Activated CD8-positive, alpha-beta T cell treated with anti-CD3 and anti-CD28 coated beads, Interleukin-2, amount 10 ng/mL, durations not matched to agents 7 days and 5 days (primary cell): ENCODE measurements at places on chromosomes 1 and 21.

DNA sequence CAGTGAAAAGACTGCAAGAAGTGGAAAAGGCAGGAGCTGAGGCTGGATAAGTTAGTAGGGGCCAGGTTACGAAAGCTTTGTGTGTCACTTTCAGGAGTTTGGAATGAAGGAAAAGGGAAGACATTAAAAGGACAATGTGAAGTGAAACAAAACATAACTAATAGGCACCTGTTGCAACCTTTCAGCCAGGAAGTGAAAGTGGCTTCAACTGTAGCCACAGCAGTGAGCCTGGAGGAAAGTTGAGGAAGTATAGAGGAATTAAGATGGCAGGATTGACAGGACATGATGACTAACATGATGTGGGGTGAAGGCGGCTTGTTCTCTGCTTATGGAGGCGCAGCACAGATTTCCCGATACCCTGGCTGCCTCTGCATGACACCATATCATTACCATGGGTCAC lies 68.9 kb downstream of the C4BPA start:
- no peak for DNase-seq

- no peak for DNase-seq
These were observed 69.4 kb downstream of the RGS2 start for GRCh38 chr1:192878249-192878648.

DNA sequence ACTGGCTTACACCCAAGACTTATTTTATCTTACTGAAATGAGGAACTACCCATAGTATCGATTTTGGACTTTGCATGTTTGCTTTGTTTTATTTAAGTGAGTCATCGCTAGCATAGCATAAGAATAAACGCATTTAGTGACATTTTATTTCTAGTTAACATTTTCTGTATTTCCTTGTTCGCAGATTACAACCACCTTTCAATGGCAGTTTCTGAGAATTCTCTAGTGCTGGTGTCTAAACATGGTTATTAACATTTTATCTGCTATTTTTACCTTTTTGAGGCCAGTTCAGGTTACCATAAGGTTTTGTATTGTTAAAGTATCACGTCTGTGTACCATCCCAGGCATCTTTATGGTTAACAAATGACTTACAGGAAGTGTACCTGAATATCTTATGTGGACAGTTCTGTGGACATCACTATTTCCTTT lies 24.5 kb downstream of the EEIG2 start:
- DNase-seq: no peak

- DNase-seq: peak; percentile 45
These were observed 7.1 kb downstream of the TCP10L start for GRCh38 chr21:32578107-32578691.

DNA sequence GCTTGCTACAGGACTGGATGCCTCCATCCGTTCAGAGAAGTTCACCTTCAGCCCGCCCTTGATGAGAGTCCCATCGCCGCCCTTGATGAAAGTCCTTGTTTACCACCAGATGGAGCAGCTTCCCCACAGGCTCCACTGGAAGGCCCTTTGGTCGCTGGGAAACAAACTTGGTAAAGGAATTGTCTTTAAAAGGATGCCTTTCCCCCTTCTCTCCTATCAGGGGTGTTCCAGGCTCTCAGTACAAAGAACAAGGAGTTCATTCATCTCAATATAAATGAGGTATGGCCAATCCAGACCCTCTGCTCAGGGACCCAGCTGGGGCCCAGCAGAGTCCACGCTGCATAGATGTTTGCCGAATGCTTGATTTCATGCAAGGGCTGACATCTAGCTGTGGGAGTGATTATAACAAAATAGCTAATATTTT lies 50.8 kb downstream of the CAPN9 start:
- DNase-seq: no peak

GRCh38 chr1:185017338-185017737 lies 28.0 kb upstream of the RNF2 start:
- no peak for DNase-seq

- DNase-seq: peak; percentile 54
These were observed 106.0 kb downstream of the SLC45A1 start for GRCh38 chr1:8423692-8424538.

DNA sequence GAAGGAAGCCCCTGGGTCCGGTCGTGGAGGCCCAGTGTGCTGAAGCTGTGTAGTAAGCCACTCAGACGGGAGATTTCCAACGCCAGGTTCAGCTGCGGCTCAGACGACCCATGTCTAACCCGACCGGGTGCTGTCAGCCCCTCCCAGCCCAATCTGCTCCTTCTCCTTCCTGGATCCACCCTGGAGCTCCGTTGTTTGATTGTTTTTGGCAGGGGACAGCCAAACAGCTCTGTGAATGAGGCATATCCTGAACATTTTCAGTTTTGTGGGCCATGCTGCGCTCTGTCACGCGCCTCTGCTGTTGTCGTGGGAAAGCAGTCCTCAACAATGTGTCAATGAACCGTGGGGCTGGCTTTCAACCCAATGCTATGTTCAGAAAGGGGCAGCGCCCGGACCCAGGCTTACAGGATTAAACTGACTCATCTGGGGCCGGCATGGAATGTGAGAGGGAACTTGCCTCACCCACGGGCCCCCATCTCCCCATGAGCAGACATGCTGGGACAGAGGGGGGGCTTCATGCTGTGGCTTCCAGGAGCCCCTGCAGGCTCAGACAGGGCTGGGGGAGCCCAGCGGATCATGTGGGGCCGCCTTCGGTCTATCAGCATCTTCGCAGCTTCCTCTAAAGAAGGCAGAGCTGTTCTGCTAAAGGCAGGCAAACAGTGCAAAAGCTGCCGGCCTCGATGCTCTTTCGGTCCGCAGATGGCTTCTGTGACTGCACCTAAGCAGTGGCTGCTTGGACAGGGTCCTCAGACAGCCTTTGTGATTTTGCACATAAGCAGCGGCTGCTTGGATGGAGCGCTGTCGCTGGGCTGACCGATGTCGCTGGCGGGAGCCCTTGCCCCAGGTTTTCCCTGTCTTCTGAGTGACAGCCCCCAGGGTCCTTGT lies 101.7 kb downstream of the RIPK4 start:
- DNase-seq: no peak

DNA sequence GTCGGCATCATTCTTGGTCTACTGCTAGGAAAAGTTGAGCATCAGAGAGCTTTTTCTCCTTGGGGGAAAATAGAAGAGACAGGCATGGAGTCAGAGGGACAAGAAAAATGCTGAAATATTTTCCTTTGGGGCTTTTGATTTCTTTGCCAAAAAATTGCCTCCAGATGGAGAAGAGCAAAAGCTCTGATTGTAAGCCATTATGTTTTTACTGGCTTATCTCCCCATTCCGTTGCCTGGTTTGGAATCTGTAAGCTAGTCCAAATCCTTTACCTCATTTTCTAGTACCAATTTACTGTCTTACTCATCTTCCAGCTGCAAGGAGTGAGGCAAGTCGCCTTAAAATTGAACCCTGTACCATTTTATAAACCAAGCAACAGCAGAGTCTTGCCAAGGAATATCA lies 23.3 kb upstream of the NBL1 start:
- no peak for DNase-seq

DNA sequence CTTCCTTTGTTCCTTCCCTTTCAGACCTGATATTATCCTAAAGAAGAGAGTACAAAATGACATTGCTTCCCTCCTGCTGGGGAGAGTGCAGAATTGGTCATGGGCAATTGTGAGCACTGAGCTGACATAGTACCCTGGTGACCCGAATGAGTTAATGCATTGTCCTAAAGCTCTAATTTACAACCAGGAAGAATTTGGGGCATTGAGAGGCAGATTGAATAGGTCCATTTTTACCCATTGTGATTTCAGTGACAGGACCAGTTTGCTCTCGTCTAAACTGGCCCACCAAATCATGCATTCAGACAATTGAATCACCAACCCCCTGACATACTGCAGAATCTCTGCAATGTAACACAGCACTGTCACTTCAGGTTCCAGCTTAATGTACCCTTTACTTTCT lies 497.4 kb downstream of the DPYD start:
- no peak for DNase-seq

GRCh38 chr1:245288796-245289195 lies 134.0 kb downstream of the KIF26B start:
- no peak for DNase-seq

GRCh38 chr1:197750366-197750765 lies 24.9 kb downstream of the DENND1B start:
- no peak for DNase-seq

GRCh38 chr1:78081980-78082860 lies 36.5 kb downstream of the GIPC2 start:
- no peak for DNase-seq

- DNase-seq: no peak
These were observed 54.8 kb upstream of the ID3 start for GRCh38 chr1:23614032-23614660.

- no peak for DNase-seq
These were observed 9.8 kb downstream of the ABCA4 start for GRCh38 chr1:94110946-94111740.

GRCh38 chr1:232878086-232878485 lies 72.3 kb upstream of the NTPCR start:
- DNase-seq: no peak

DNA sequence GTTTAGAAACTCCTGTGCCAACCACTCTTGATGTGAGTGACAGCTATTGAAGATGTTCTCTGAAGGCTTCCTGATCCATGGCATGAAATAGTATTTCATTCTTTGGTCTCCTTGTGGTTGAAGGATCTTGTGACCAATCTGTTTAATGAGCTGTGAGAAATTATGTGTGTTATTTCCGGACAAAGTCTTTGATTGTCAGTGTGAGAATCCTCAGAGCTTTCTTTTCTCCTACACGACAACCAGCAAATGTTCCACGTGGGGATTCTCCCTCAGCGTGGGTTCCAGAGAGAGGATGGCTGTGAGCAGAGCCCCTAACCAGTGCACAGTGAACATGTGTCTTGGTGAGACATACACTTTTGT lies 45.0 kb upstream of the HOOK1 start:
- no peak for DNase-seq

- DNase-seq: no peak
These were observed 46.8 kb downstream of the USP24 start for GRCh38 chr1:55168353-55168752.

- no peak for DNase-seq
These were observed 130.8 kb downstream of the ZBTB18 start for GRCh38 chr1:244181867-244182266.

GRCh38 chr1:29117381-29117780 lies 6.3 kb downstream of the TMEM200B start:
- no peak for DNase-seq

DNA sequence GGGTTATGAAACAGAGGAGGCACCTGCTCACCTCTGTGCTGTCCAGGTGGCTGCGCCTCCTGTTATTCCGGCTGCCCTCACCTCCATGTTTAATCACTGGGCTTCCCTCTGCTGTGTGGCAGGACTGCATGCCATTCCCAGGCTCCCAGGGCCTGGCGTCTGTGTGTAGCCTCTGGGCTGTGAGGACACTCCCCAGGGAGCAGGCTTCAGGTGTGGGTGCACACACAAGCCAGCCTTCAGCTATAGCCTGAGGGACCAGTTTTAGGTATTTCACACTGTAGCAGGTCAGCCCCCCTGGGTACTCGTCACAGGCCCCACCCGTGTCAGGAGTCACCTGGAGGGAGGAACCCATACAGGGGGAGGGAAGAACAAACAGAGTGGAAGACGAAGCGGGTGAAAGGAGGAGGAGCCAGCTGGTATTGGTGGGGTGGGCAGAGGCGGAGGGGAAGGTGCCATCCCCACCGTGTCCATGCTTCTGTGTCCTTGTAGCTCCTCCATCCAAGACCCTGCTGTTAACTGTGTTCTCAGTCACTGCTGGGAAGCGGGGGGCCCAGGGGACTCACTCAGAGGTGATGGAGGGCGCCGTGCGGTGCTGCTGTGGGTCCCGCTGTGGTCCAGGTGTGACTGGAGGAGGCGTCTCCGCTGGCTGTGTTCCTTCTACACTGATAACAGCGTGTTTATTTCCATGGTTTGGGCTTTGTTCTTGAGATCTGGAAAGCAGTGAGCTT lies 158.6 kb downstream of the PGBD5 start:
- no peak for DNase-seq

- DNase-seq: no peak
These were observed 102.1 kb downstream of the SNX7 start for GRCh38 chr1:98763488-98764150.

- no peak for DNase-seq
These were observed 31.4 kb downstream of the STXBP3 start for GRCh38 chr1:108777839-108778238.

GRCh38 chr21:30769724-30770431 lies 14.7 kb upstream of the KRTAP21-1 start:
- no peak for DNase-seq

DNA sequence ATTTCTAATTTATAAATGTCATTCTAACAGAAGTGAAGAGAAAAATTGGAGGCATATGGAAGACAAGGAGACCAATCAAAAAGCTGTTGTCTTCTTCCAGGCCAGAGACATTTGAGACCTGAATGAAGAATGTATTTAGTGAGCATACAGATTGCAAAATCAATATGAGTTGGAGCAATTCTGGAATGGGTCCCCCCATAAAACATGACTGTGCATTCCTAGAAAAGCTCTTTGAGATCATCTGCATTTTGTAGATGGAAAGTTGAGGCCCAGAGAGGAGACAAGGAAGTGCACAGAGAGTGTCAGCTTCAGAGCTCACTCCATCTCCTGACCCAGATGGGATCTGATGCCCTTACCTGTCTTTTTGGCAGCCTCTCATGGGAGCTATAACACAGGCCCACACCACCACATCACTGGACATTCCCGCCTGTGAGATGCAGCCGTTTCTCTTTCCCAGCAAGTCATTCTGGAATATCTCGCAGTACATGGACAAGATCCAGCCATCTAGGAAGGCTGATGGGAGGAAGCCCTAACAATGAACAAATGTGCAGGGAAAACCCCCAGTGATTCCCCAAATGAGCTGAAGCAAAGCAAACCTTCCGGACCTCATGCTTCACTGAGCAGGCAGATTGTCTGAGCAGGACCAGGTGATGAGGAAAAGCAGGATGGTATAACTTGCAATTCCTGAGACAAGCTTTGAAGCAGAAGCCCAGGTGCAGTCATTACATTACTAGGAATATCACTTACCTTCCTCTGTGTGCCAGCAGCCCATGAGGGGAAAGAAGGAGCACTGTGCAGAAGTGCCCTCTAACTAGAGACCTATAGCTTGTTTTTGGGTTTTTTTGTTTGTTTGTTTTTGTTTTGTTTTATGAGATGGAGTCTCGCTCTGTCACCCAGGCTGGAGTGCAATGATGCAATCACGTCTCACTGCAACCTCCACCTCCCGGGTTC lies 445.6 kb downstream of the PLPP3 start:
- no peak for DNase-seq
